CD8-positive, alpha-beta memory T cell (primary cell): ENCODE measurements at places on chromosomes 4 and X. TPM values are rescaled to one million over a fixed set of nuclear protein-coding genes. Genes with fewer than 3 reads are reported as not detected.

- no peak overlapping the region for H3K4me3 ChIP-seq
- DNase-seq, result no peak
- no peak overlapping the region for H3K27ac ChIP-seq
These were observed 1.7 kb downstream of the NUDT10 start for GRCh38 chrX:51334276-51334675.

DNA sequence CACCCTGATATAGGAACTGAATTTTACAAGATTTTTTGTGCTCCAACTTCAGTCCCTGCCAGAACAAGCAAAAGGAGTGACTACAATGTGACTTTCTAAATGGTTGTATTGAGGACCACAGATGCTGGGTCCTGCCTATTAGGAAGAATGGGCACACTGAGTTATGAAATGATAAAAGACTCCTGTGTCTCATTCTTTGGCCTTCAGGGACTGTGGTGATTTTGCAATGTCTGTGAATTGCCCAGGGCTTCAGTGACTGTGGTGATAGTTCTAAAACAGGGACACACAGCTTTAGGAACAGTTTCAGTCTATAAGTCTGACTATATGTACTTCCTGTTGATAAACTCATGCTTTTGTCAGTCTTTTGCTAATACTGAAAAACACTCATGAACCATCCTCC lies 210.2 kb downstream of the DMD start:
- H3K4me1 ChIP-seq, result no peaks in the 10 kb centered on the region
- no peak overlapping the region for H3K27ac ChIP-seq
- no peak overlapping the region for H3K4me3 ChIP-seq
- H3K27me3 ChIP-seq, result no peaks in the 10 kb centered on the region
- H3K36me3 ChIP-seq, result no peaks in the 10 kb centered on the region
- no peak for DNase-seq

The CSAG3 gene
- total RNA-seq, result not detected

The TBC1D8B gene
- total RNA-seq, result 1.5 TPM

DNA sequence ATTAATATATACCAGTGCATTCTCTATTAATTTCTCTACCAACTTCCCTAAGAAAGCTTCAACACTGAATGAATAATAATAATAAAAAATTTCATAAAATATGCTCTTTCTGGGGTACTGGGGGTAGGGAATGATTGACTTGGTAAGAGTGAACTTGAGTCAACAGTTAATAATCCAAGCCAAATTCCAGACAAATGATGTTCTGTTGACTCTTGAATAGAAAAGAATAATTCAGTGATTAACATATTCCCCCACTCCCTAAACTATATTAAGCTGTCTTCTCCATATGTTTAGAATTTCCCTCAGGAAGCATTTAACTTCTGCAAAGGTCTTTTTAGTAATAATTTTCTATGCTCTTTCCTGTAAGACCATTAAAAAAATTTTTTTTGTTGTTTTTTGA lies 12.3 kb downstream of the PGRMC2 start:
- no peak overlapping the region for H3K4me3 ChIP-seq
- no peak overlapping the region for H3K27ac ChIP-seq
- DNase-seq, result no peak

The CD38 gene
- total RNA-seq, result 11.7 TPM
